ENCODE measurements at places on chromosomes 7 and 10.

DNA sequence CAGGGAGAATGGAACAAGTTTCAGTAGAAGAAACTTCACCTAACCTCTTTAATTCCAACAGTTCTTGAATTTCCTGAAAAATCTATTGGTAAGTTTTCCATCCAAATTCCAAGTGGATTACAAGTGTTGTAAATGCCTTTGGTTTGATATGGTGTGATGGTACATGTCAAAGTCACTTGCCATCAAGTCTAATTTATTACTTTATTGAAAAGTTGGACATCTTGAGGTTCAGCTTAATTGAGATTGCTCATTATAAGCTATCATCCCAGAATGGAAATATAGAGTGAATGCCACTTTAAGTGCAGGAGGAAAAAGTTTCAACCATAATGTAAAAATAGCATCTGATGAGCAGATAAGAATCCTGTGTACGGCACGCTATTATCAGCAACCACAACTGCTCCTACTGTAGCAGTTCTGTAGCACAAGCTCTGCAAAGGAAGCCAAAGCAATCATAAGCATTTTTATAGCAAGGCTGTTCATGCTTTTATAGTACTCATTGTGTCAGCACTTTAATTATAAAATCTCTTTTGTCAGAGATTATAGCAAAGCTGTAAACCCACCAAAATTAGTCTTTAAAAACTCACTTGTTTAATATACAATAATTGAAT is 991.8 kb upstream of the PHF14 start:
- no peak overlapping the region for H3K4me3 ChIP-seq
- no peak overlapping the region for H3K27ac ChIP-seq
- no peak for DNase-seq
- no peaks in the 10 kb centered on the region for H3K27me3 ChIP-seq
- H3K4me1 ChIP-seq = no peaks in the 10 kb centered on the region
- no peaks in the 10 kb centered on the region for H3K36me3 ChIP-seq

DNA sequence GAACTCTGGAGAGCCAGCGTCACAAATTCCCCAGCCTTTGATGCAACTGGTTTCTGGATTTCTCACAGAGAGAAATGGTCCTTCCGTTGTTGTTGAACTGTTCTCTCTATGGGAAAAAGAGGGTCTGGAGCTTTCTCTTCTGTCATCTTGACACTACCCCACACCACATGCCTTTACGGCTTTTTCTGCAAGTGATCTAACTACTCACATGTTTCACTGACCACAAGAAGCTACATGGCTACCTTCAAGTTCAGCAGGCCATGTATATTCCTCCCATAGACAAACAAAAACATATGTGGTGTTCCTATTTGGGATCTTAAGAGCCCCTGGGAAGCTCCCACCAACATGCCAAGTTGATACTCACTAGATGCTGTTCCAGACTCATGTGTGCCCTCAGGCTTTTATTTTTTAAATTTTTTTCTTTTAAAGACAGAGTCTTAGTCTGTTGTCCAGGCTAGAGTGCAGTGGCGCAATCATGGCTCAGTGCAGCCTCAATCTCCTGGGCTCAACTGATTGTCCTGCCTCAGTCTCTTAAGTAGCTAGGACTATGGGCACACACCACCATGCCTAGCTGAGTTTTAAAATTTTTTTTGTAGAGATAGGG is 72.0 kb downstream of the RNF216 start:
- H3K27ac ChIP-seq = no peak overlapping the region
- no peaks in the 10 kb centered on the region for H3K36me3 ChIP-seq
- no peak for DNase-seq
- H3K4me3 ChIP-seq = no peak overlapping the region
- peaks cover 3% of the 10 kb centered on the region for H3K4me1 ChIP-seq
- H3K27me3 ChIP-seq = no peaks in the 10 kb centered on the region

GRCh38 chr7:30900803-30901362 is 10.8 kb upstream of the AQP1 start:
- peak overlapping the region; percentile 73 for H3K27ac ChIP-seq
- DNase-seq = no peak
- no peaks in the 10 kb centered on the region for H3K36me3 ChIP-seq
- H3K27me3 ChIP-seq = no peaks in the 10 kb centered on the region
- H3K4me3 ChIP-seq = no peak overlapping the region

DNA sequence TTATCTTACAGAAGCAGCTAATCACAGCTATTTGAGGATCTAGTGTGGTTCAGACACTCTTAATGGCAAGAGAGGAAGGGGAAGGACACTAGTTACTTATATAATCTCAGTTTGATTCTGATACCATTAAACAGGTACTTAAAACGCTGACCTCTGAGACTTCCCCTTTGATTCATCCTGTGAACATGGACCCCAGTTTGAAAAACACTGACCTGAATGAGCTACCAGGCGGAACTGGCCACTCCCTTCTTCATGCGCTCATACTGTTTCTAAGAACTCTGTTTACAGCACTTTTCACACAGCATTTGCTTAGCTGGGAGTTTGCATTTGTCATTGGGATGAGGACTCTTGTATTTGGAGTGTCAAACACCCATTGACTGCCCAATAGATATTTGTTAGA is 45.7 kb downstream of the BEND7 start:
- H3K36me3 ChIP-seq = no peaks in the 10 kb centered on the region
- no peak for DNase-seq
- no peaks in the 10 kb centered on the region for H3K27me3 ChIP-seq
- no peaks in the 10 kb centered on the region for H3K4me1 ChIP-seq
- no peak overlapping the region for H3K27ac ChIP-seq

GRCh38 chr7:79528421-79528820 is 75.0 kb upstream of the MAGI2 start:
- no peak overlapping the region for H3K4me3 ChIP-seq
- no peaks in the 10 kb centered on the region for H3K36me3 ChIP-seq
- no peak overlapping the region for H3K27ac ChIP-seq
- no peaks in the 10 kb centered on the region for H3K27me3 ChIP-seq
- DNase-seq = no peak
- peaks cover 13% of the 10 kb centered on the region for H3K4me1 ChIP-seq

GRCh38 chr7:79553811-79554555 is 100.5 kb upstream of the MAGI2 start:
- DNase-seq = no peak
- H3K36me3 ChIP-seq = no peaks in the 10 kb centered on the region
- H3K4me1 ChIP-seq = no peaks in the 10 kb centered on the region
- no peak overlapping the region for H3K4me3 ChIP-seq
- H3K27ac ChIP-seq = no peak overlapping the region

- H3K27ac ChIP-seq = no peak overlapping the region
- no peak for DNase-seq
- H3K4me3 ChIP-seq = no peak overlapping the region
- H3K36me3 ChIP-seq = peaks cover 39% of the 10 kb centered on the region
- no peaks in the 10 kb centered on the region for H3K4me1 ChIP-seq
These were observed 90.4 kb downstream of the DYNC2I1 start for GRCh38 chr7:158946771-158947170.

DNA sequence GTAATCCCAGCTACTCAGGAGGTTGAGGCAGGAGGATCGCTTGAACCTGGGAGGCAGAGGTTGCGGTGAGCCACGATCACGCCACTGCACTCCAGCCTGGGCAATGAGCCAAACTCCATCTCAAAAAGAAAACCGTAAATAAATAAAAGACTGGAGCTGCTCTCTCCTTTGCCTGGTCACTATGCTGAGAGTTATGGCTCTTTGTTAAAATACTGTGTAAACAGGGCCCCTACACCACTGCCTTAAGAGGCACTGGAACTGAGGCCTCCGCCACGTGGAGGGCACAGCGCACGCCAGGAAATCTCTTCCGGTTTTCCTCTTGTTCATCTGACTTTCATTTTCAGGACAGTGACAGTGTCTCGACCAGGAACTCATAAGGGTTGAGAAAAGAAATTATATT is 123.3 kb downstream of the PAXIP1 start:
- no peak for DNase-seq
- no peak overlapping the region for H3K27ac ChIP-seq
- no peaks in the 10 kb centered on the region for H3K27me3 ChIP-seq
- H3K4me3 ChIP-seq = no peak overlapping the region

DNA sequence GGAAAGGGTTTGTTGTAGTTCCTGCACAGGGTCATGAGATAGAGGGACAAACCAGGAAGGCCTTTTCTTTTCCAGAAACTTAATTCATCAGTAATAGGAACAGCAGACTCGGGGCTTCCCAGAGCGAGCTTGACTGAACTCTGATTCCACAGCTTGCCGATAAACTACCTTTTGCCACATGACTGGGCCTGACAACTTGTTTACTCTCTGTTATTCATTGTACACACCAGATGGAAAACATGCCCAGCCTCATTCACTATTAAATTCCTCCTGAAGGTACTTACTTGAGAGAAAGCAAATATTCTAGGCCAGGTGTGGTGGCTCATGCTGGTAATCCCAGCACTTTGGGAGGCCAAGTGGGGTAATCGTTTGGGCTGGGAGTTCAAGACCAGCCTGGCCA is 77.1 kb upstream of the FGFR2 start:
- no peaks in the 10 kb centered on the region for H3K36me3 ChIP-seq
- no peak overlapping the region for H3K27ac ChIP-seq
- H3K4me1 ChIP-seq = no peaks in the 10 kb centered on the region
- DNase-seq = no peak

DNA sequence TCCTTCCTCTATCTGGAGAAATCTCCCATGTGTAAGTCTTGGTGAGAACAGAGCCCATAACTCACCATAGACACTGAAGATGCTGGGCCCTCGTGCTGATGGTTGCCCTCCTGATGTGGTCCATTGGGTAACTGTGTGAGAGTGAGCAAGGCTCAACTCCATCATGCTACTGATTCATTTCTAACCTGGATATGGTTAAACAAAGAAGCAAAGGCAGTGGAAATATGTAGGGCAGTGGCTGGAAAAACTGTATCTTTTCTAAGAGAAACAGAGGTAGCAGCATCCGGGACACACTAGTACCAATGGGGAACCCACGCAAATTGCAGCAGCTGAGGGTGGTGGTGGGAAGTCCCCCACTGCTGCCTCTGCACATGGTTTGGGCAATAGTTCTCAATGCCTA is 221.7 kb downstream of the KLF6 start:
- peaks cover 5% of the 10 kb centered on the region for H3K4me1 ChIP-seq
- H3K4me3 ChIP-seq = no peak overlapping the region
- H3K36me3 ChIP-seq = no peaks in the 10 kb centered on the region
- H3K27me3 ChIP-seq = no peaks in the 10 kb centered on the region
- H3K27ac ChIP-seq = peak overlapping the region; percentile 12

GRCh38 chr7:134991469-134992339 is 5.4 kb downstream of the AGBL3 start:
- peaks cover 32% of the 10 kb centered on the region for H3K4me1 ChIP-seq
- H3K4me3 ChIP-seq = no peak overlapping the region
- peak overlapping the region; percentile 41 for H3K27ac ChIP-seq

DNA sequence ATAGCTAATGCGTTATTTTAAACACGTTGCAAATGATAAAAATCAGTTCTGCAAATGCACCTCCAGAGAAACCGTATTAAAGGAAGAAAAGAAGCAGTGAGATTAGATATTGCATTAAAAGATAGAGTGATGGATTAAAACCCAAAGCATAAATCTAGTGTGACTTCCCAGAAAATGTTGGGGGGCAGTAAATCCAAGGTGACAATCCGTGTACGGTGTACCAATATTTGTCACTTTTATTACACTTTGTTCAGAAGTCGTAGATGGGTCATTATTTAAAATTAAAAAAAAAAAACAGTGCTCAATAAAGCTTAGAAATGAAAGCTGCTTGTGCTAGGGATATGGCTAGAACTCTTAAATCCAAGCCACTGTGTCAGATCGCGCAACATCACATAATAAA is 106.4 kb downstream of the TMEM130 start:
- no peaks in the 10 kb centered on the region for H3K27me3 ChIP-seq
- H3K4me1 ChIP-seq = no peaks in the 10 kb centered on the region
- no peak for DNase-seq
- no peak overlapping the region for H3K4me3 ChIP-seq
- no peak overlapping the region for H3K27ac ChIP-seq
- no peaks in the 10 kb centered on the region for H3K36me3 ChIP-seq

DNA sequence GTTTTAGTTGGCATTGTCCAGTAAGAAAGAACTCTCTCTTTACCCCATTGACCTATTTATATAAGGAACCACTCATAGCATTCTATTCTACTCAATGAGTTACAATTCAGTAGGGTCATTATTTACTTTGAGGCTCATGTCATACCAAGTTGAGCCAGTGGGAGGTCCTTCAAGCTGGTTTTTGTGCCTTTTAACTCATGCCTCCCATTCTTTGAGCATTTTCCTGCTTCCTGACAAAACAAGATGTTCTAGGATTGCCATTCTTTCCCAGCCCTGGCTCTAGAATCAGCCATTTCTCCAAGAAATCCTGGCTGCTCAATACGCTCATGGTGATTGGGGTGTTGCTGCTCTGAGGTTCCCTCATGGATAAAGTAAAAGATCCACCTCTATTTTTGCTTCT is 250.1 kb downstream of the ABCA13 start:
- no peak overlapping the region for H3K27ac ChIP-seq
- H3K36me3 ChIP-seq = no peaks in the 10 kb centered on the region
- DNase-seq = no peak

DNA sequence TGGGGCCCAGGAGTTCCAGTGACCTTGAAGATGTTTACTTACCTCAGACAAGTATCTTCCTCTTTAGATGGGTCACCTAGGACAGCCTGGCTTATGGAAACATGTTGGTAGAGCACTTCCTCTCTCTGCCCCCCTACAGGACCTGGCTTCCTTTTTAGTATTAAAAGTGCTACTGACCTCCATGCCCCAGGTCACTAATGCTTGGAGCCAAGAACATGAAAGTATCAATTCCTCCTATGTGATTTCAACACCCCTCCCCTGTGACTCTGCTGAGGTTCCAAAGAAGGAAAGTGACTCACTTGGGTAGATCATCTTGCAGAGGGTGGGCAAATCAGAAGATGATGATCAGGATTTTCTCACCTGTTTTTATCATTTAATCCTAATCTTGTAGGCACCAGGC is 125.3 kb upstream of the CCDC6 start:
- no peaks in the 10 kb centered on the region for H3K27me3 ChIP-seq
- H3K4me1 ChIP-seq = peaks cover 6% of the 10 kb centered on the region
- no peak overlapping the region for H3K4me3 ChIP-seq
- H3K36me3 ChIP-seq = no peaks in the 10 kb centered on the region
- no peak overlapping the region for H3K27ac ChIP-seq

DNA sequence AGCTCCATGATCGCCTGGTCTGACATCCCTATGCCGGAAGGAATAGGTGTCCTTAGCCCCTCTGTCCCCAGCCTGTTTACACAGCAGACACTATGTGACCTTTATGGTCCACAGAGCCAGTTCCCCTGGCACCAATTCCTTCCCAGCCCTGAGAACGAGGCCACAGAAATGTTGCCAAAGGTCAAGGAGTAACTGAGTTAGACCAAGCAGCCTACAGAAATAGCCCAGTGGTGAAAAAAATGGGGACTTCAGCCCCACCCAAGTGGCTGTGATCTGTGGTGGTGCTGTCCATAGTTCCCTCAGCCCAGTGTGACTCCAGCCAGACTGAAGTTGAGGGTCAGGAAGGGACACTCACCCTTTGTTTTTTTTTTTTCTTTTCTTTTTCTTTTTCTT is 2.5 kb downstream of the PGAM2 start:
- no peak overlapping the region for H3K27ac ChIP-seq
- H3K27me3 ChIP-seq = no peaks in the 10 kb centered on the region
- peaks cover 14% of the 10 kb centered on the region for H3K4me1 ChIP-seq
- peaks cover 48% of the 10 kb centered on the region for H3K36me3 ChIP-seq
- H3K4me3 ChIP-seq = no peak overlapping the region

GRCh38 chr10:132308587-132309470 is 1.1 kb upstream of the STK32C start:
- H3K4me1 ChIP-seq = peaks cover 7% of the 10 kb centered on the region
- peak overlapping the region; percentile 58 for H3K27ac ChIP-seq
- no peak for DNase-seq
- no peaks in the 10 kb centered on the region for H3K27me3 ChIP-seq
- peak overlapping the region; percentile 91 for H3K4me3 ChIP-seq
